ENCODE measurements at places on chromosomes 16 and 17. TPM values are rescaled to one million over a fixed set of nuclear protein-coding genes. Genes with fewer than 3 reads are reported as not detected.

- no peak for DNase-seq
- no peak overlapping the region for H3K4me3 ChIP-seq
- no peaks in the 10 kb centered on the region for H3K27me3 ChIP-seq
- H3K4me1 ChIP-seq: no peaks in the 10 kb centered on the region
- H3K36me3 ChIP-seq: no peaks in the 10 kb centered on the region
These were observed 411.3 kb downstream of the SNX29 start for GRCh38 chr16:12387786-12388185.

- no peak overlapping the region for H3K4me3 ChIP-seq
- H3K27me3 ChIP-seq: no peaks in the 10 kb centered on the region
- peaks cover 3% of the 10 kb centered on the region for H3K36me3 ChIP-seq
- no peak for DNase-seq
These were observed 230.1 kb downstream of the SLC39A11 start for GRCh38 chr17:72862276-72862999.

GRCh38 chr16:48622456-48623303 is 12.7 kb upstream of the N4BP1 start:
- no peaks in the 10 kb centered on the region for H3K36me3 ChIP-seq
- peak overlapping the region; percentile 69 for H3K4me3 ChIP-seq
- DNase-seq: no peak
- H3K27me3 ChIP-seq: no peaks in the 10 kb centered on the region

Gene TMIGD1
- not detected for total RNA-seq

GRCh38 chr17:57210224-57210553 is 46.1 kb upstream of the MSI2 start:
- DNase-seq: no peak
- no peaks in the 10 kb centered on the region for H3K4me1 ChIP-seq
- no peak overlapping the region for H3K4me3 ChIP-seq
- H3K36me3 ChIP-seq: no peaks in the 10 kb centered on the region
- H3K27me3 ChIP-seq: peaks cover 4% of the 10 kb centered on the region

Gene TBX21
- total RNA-seq: 53.0 TPM

GRCh38 chr17:28812748-28813377 is 29.7 kb downstream of the FAM222B start:
- peak overlapping the region; percentile 90 for H3K4me3 ChIP-seq
- H3K36me3 ChIP-seq: peaks cover 2% of the 10 kb centered on the region
- peak overlapping the region; percentile 91 for H3K27ac ChIP-seq
- no peaks in the 10 kb centered on the region for H3K27me3 ChIP-seq
- DNase-seq: no peak

GRCh38 chr16:55700961-55701360 is 45.2 kb downstream of the SLC6A2 start:
- H3K27me3 ChIP-seq: peaks cover 3% of the 10 kb centered on the region
- no peak for DNase-seq
- H3K4me3 ChIP-seq: no peak overlapping the region

All from activated CD8-positive, alpha-beta T cell treated with anti-CD3 and anti-CD28 coated beads for 36 hours (primary cell).